Stimulated activated CD4-positive, alpha-beta T cell treated with anti-CD3 and anti-CD28 coated beads, Interleukin-1b, Interleukin-23, amount 100 ng/mL, for 1 hour (primary cell): ENCODE measurements at places on chromosomes 6 and 20.

DNA sequence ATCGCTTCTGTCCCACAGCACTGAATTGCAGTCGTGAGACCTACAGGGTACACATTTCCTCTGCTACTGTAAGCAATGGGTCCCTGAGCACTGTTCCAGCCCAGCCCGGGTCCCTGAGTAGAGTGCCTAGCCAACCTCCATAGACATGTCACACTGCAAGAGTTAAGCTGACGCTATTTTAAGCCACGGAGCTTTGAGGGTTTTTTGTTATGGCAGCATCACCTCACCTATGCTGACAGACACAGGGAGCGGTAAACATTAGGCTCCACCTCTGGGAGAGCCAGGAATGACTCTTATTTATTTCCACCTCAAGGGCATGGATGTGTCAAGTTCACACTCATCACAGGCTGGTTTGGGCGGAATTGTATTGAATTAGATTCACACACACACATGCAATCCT is 45.1 kb downstream of the GRM4 start:
- no peak for DNase-seq

DNA sequence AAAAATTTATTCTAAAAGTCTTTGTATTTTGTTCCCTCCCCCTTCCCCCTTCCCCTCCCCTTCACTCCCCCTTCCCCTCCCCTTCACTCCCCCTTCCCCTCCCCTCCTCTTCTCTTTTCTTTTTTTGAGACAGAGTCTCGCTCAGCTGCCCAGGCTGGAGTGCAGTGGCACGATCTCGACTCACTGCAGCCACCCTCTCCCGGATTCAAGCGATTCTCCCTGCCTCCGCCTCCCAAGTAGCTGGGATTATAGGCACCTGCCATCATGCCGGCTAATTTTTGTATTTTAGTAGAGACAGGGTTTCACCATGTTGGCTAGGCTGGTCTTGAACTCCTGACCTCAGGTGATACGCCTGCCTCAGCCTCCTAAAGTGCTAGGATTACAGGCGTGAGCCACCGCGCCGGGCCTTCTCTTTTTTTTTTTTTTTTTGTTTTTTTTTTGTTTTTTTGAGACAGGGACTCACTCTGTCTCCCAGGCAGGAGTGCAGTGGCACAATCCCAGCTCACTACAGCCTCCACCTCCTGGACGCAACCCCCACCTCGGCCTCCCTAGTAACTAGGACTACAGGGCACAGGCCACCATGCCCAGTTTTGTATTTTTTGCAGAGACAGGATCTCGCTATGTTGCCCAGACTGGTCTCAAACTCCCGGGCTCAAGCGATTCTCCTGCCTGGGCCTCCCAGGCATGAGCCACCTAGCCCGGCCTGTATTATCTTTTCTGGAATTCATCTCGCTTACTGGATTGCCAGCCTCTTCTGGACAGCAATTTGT is 1.1 kb upstream of the AFG1L start:
- DNase-seq = no peak

GRCh38 chr20:58688840-58689239 is 3.8 kb upstream of the NPEPL1 start:
- DNase-seq = no peak

GRCh38 chr6:57173056-57173885 is 1.1 kb downstream of the BAG2 start:
- no peak for DNase-seq

- DNase-seq = no peak
These were observed 278.4 kb upstream of the PTCHD4 start for GRCh38 chr6:48389146-48390043.

GRCh38 chr6:121504227-121504626 is 68.8 kb downstream of the GJA1 start:
- DNase-seq = no peak

DNA sequence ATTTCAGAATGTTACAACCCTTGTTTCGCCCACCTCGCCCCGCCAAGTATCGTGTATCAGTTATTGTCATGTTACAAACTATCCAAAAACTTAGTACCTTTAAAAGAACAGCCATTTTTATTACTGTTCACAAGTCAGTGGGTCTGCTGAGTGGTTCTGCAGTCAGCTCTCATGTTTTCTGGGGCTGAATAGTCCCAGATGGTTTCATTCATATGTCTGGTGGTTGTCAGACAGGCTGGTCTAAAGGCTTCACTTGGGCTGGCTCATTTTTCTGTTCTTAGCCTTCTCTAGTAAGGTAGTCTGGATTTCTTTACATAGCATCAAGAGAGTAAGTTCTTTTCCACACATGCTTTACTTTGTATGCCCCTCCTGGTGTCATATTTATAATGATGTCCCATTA is 8.6 kb downstream of the ZNF292 start:
- DNase-seq = no peak

DNA sequence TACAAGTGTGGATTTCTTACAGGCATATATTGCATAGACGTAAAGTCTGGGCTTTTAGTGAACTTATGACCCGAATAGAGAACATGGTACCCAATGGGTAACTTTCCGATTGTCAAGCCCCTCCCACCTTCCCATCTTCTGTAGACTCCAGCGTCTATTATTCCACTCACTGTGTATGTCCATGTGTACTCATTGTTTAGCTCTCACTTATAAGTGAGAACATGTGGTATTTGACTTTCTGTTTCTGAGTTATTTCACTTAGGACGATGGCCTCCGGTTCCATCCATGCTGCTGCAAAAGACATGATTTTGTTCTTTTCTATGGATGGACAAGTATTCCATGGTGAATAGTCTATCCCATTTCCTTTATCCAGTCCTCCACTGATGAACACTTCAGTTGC is 306.4 kb downstream of the CD83 start:
- DNase-seq = no peak

DNA sequence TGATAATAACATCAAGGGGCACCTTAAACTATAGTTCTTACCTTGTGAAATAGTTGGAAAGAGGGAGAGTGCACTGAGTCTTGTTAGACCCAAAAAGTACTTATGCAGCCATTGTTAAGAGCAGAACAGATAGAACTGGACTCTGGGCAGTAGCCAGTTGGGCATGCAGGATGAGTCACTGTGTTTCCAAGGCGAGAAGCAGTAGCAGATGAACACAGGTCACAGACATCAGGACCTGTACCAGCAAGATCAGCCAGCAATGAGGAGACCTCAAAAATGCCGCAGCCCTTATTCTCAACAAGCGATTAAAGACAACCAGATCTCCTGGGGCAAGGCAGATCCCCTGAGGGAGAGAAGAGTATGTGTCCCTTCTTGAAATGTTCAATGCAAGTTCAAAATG is 79.0 kb downstream of the SAMD3 start:
- DNase-seq = no peak

GRCh38 chr6:88748141-88748540 is 215.3 kb downstream of the RNGTT start:
- DNase-seq = no peak

- DNase-seq = no peak
These were observed 28.8 kb upstream of the HIVEP1 start for GRCh38 chr6:11983306-11983705.

- DNase-seq = no peak
These were observed 35.3 kb upstream of the CDKN1A start for GRCh38 chr6:36642913-36643817.

DNA sequence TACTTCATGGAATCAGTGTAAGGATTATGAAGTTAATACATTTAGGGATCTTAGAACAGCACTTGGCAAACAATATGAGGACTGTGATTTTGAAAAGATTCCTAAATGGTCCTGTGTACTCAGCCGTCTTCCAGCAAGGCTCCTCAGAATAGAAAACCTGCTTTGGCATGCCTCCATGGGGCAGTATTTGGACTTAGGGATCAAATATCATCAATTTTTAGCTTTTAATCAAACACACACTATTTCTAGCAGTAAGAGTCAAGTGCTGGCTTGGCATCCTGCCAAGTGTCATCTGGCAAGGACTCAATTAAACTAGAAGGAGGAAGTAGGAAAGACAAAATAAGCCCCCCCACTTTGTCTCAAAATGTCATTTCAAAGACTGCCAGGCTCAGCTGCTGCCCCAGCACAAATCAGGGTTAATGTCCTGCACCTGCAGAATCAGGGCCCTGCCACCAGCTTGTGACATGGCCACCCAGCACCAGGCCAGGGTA is 40.8 kb downstream of the IYD start:
- no peak for DNase-seq

- no peak for DNase-seq
These were observed 273.1 kb downstream of the HAO1 start for GRCh38 chr20:7667194-7667593.
